ENCODE measurements at places on chromosomes 3 and 15.

- no peak for DNase-seq
These were observed 53.6 kb downstream of the CLEC3B start for GRCh38 chr3:45079715-45080114.

DNA sequence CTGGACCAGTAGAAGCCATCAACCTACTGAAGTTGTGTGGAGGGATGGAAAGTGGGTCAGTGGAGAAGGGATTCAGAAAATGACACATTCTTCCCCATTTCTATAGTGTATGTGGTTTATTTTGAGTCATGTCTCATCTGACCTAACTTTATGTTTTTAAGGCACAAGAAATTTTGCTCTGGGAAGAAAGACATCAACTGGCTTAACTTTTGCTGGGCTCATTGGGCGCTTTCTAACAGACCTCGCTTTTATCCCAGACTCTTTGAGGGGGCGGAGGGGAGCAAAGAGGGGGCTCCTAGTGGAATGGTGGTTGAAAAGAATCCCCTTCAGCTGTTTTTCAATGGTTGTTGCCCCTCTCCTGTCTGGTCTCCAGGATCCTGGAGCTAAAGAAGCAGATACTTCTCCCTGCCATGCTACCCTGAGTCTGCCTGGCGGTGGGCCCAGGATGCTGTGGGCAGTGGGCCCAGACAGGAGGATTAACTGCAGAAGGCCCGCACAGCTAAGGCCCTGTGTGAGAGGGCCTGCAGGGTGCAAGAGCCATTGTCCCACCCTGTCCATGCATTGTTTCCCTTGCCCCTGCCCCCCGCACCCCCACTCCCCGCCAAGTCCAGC is 14.5 kb downstream of the CSRNP1 start:
- no peak for DNase-seq

DNA sequence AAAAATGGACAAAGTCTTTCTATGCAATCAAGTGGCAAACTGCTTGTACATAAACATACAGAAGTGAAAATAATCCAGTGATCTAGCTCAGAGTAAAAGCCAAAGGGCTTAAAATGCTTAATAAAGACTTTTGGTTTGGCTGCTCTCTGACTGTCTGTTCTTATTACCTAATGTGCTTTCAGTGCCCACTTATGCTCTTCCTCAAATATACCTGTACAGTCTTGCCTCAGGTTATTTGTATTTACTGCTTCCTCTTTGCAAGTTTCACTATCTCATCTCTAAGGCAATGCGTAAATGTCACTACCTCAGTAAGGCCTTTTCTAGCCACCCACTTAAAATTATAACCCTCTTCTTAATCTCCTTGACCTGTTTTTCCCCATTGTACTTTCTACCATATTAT is 171.8 kb downstream of the EPHA6 start:
- DNase-seq, result no peak

- no peak for DNase-seq
These were observed 109.7 kb upstream of the GADL1 start for GRCh38 chr3:31004025-31004678.

GRCh38 chr3:113231391-113231790 is 20.0 kb downstream of the BOC start:
- no peak for DNase-seq

DNA sequence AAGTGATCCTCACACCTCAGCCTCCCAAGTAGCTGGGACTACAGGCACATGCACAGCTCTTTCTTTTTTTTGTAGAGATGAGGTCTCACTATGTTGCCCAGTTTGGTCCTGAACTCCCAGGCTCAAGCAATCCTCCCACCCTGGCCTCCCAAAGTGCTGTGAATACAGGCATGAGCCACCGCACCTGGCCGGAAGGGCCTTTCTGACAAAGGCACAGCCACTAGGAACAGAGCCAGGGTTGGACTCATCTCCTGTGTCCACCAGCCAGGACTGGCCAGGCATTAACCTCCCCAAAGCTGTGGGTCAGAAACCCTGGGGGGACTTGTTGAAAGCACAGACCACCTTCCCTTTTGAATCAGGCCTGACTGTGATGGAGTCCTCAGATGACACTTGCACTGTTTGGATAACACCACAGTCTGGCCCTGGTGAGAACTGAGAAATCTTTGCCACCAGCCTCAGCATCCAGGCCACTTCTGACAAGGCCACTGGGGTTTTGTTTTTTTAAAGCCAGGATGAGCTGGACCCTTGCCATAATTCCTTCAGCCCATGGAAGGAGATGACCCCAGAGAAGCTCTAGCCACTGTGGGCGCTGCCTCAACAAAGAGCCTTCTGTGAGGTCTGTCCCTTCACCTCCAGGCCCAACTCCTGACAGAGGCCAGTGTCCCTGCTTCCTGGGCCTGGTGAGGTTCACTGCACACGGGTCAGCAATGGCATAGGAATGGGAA is 4.8 kb downstream of the TKT start:
- no peak for DNase-seq

GRCh38 chr3:32457971-32458471 is 44.6 kb downstream of the CMTM6 start:
- DNase-seq, result no peak

Measured in stimulated activated CD4-positive, alpha-beta T cell treated with anti-CD3 and anti-CD28 coated beads, Interleukin-1b, Interleukin-23, amount 100 ng/mL, for 1 hour (primary cell).